NCI-H1092 (cell line): ENCODE measurements at places on chromosomes 4 and X.

DNA sequence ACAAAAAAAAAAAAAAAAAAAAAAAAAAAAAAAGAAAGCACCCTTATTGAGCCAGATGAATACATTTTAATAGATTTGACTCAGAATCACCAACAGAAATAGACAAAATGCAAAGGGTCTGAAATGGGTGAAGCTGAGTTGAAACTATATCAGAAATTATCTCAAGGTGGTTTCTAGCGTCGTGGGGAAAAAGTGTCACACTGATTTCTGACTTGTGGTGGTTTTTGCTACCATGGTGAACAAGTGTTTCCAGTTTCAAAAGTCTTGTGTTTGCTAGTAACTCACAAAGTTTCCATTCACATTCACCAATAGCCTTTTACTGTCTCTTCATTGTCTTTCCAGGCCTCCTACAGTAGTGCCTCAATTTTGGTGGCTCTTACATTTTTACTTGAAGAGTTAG lies 135.5 kb downstream of the ARHGAP24 start:
- no peak for DNase-seq

- DNase-seq = no peak
Observed at GRCh38 chr4:57053508-57053907, 56.7 kb downstream of the IGFBP7 start.

DNA sequence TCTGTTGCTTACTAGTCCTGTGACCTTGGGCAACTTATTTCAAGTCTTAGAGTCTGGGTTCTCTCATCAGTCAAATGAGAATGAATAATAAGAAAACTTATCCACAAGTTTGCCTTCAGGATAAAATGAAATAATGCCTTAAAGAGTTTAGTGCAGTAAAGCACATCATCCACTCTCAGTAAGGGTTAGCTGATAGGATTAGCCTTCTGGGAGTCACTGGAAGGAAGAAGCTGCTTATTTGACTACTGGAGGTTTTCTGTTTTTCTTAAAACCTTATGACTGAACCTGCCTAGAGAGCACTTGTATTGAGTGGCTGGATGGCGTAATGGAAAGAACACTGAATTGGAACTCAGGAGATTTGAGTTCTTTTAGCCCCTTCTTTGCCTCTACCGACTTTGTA lies 1.8 kb downstream of the RNF128 start:
- DNase-seq = no peak

GRCh38 chr4:180669680-180670079 lies 1573.5 kb upstream of the TENM3 start:
- no peak for DNase-seq

DNA sequence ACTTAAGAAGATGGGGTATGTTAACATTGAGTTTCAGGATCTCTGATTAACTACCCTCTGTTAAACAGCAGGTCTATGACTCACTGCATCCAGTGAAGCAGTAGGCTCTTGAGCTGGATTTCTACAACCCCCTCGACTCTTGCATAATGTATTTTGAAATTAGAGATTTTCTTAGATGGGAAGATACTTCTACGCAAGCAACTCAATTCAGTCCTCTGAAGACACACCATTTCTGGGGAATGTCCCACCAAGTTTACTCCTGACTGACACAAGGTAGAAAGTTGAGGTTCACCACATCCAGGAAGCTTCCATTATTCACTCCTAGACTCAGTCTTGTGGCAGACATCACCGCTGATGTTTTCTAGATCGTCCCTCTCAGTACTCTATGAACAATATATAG lies 12.9 kb downstream of the PALLD start:
- no peak for DNase-seq

DNA sequence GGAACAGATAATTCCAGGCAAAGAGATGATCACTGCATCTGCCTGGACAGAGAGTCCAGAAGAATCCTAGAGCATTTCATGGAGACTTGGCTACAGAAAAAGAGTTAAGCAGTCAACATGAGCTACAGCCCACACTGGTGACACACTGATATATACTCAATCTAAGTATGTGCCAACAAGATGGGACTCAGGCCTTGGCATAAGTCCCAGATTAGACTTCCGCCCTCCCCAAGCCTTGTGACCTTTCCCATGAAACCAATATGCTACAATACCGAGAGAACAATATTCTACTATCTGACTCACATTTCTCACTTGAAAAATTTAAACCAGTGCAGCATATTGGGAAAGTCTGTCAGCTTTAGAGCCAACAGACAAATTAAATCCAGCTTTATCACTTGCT lies 65.7 kb upstream of the SLITRK2 start:
- no peak for DNase-seq

GRCh38 chr4:121100093-121100775 lies 27.9 kb upstream of the NDNF start:
- DNase-seq = no peak

GRCh38 chr4:156690572-156690971 lies 281.0 kb downstream of the PDGFC start:
- DNase-seq = no peak

DNA sequence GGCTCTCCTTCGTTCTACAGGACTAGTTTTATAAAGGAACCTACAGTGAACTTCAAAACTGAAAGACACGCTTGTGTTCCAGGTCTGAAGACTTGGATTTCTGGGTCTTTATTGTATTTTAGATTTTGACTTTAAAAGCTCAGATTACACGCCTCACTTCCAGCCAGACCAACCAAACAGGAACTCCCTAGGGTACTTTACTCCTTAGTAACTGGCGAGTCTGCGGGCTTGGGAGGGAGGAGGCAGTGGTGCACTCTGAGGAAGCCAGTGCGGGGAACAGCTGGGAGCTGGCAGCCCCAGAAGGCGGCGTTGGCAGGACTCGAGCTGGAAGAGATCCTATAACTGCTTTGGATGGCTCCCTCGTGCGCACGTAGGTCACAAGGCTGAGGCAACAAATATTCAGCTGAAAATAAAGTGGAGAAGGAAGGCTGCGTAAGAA lies 391 bp upstream of the PHKA1 start:
- peak; percentile 56 for DNase-seq

DNA sequence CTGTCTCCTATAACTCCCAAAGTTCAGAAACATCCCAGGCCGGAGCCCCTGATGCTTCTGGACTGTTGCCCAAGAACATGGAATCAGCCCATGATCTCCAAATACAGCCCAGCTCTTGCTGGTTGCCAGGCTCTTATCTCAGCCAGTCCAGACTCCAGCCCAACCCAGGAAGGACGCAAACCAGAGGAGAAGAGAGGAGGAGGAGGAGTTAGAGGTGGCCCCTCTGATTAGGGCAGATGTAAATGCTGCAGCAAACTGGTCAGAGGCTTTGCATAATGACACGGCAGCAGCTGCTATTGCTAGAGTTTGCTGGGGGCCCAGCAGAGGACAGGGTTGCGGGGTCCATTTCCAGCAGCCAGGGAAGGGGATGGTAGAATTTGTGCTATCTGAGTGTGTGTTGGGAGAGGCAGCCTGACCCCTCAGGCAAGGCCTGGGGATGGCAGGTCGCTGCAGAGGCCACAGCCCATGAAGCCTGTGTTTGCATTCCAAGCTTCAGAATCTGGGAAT lies 4.2 kb upstream of the OTUD5 start:
- no peak for DNase-seq

GRCh38 chrX:13750204-13750603 lies 15.7 kb downstream of the OFD1 start:
- peak; percentile 9 for DNase-seq

DNA sequence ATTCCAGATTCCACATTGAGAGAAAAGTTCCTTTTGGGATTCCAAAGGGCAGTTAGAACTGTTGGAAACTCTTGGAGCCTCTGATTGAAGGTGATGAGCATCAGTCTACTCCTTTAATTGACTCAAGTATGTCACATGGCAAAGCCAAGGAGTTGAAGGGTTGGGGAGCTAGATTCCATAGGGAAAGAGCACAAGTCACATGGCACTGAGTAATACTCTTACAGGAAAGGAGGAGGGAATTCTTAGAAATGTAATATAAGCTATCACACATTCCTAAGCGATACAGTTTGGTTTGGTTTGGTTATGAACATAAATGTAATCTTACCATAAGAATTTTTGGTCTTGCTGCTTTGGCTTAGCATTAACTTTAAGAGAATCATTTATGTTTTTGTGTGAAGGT lies 15.7 kb downstream of the SPCS3 start:
- DNase-seq = no peak

DNA sequence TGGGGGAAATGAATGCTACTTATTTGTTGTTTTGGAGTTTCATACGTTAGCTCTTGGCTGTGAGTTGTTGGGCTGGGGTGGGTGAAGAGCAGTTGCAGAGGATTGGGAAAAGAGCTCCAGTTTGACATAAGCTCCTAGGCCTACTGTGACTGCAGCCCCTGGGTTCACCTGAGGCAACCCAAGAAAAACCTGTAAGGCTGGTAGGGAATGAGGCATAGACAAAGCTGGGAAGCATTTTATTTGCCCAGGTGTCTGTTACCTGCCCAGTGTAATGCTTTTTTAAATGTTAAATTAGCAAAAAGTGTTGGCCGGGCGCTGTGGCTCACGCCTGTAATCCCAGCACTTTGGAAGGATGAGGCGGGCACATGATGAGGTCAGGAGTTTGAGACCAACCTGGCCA lies 160.0 kb downstream of the FHIP1A start:
- DNase-seq = no peak

DNA sequence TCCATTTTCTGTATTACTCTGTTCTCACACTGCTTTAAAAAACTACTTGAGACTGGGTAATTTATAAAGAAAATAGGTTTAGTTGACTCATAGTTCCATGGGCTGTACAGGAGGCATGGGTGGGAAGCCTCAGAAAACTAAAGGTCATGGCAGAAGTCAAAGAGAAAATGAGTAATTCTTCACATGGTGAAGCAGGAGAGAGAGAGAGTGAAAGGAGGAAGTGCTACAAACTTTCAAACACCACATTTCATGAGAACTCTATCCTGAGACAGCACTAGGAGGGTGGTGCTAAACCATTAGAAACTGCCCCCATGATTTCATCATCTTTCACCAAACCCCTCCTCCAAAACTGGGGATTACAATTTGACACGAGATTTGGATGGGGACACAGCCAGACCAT lies 108.0 kb upstream of the PBDC1 start:
- no peak for DNase-seq

DNA sequence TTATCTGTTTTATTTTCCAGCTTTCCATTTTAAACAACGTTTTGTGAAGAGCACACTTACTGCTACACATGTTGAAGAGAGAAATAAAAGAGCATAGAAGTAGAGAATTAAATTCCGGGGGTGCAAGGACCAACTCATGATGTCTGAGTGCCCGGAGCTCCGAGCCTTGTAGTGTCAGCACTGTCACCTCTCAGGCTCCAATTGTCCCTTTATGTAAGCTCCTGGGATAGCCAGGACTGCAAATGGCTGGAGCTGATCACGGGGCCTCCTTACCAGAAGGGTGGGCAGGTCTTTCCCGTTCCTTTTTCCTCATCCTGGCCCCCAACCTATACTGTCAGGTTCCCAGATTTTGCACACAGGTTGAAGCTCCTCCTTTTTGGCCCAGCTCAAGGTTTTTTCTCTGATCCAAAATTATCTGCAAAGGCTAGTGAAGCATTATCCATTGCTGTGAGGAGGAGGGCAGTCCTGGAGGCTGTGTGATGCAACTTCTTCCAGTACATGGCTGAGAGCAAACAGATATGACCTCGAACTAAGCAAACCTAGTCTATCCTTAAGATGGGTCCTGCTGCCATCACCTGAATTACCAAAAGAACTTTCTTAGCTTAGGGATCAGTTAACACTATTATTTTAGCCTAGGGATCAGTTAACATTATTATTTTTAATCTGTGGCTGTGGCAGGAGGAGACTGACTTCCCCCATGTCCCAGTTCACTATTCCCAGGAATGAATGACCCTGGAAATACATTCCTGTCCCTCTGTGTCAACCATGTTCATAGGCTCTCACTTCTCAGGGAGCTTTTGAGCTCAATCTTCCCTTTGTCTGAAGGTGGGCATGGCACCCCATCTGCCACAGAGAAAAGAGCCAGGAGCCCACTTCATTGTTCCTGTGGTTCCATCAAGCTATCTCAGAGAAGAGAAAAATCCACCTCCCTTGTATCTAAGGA lies at the start of gene FGG:
FGG (minus strand) TSS at position 185 of the 943 bp plus-strand sequence; CDS start at position 138, 47 bp downstream.
- no peak for DNase-seq

DNA sequence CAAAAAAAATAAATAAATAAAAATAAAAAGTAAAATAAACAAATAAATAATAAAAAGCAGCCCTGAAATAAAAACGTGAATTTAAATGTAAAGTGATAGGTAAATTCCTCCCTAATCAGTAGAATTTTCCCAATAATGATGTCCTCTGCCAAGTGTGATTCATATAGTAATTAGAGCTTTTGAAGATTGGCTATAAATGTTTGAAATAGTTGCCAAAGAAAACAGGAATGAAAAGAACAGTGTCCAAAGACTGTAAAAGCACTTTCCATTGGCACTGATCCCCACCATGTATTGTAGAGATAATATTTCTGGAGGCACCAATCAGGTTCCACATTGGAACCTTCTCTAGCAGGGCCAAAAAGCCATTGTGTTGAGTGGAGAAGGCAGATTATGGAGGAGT lies 25.9 kb upstream of the SMARCAD1 start:
- DNase-seq = no peak

- DNase-seq = no peak
Observed at GRCh38 chrX:130173190-130173895, 1.6 kb downstream of the RAB33A start.

GRCh38 chrX:104270916-104271512 lies 16.3 kb upstream of the ESX1 start:
- DNase-seq = peak; percentile 27

DNA sequence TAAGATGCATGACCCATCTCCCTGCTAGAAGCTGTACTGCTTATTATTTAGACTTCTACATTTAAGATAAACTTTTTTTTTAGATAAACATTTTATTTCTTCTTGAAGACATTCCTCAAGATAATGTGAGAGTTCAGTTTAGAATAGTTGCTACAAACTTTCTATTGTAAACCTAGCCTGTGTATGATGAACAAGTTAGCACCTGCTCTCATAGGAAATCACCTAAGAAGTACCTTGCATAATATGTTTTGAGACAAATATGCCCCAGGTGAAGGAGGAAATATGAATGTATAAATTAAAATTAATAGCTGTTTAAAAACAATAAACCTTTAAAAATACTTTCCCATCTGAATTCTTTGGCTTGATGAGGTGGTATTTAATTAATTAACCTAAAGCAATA lies 35.6 kb downstream of the RASGEF1B start:
- no peak for DNase-seq

GRCh38 chr4:94765648-94766047 lies 7.9 kb downstream of the BMPR1B start:
- no peak for DNase-seq

GRCh38 chr4:80261989-80262600 lies 4.4 kb upstream of the FGF5 start:
- no peak for DNase-seq

- DNase-seq = no peak
Observed at GRCh38 chr4:41709844-41710481, 38.6 kb downstream of the PHOX2B start.

- DNase-seq = no peak
Observed at GRCh38 chrX:5771441-5771840, 457.2 kb downstream of the NLGN4X start.

GRCh38 chr4:138163171-138163570 lies 79.0 kb downstream of the SLC7A11 start:
- DNase-seq = no peak
